Kidney glomerular epithelial cell (primary cell): ENCODE measurements at places on chromosomes 3 and 15.
A peak's percentile ranks its signal among the peaks of the same experiment; 100 is the strongest.

DNA sequence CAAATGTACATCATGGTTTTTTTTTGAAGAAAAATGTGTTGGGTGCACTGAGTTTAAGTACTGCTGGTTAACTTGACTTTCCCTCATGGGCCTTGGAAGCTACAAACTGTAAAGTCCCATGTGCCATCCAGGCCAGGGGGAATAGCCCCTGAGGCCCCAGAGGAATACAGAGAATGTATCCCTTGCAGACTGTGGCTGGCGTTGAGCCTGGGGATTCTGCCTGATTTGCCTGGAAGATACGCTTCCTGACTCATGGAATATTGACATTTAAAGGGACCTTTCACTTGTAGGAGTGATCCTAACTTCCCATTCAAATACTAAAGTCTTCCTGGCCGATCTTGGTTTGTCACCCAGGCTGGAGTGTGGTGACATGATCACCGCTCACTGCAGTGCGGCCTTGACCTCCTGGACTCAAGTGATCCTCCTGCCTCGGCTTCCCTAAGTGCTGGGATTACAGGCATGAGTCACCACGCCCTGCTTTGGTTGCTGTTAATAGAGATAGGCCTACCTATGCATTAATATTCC lies 42.0 kb downstream of the ADAMTSL3 start:
- no peak for DNase-seq

- DNase-seq = no peak
These were observed 5.5 kb upstream of the LEKR1 start for GRCh38 chr3:156820692-156821080.

DNA sequence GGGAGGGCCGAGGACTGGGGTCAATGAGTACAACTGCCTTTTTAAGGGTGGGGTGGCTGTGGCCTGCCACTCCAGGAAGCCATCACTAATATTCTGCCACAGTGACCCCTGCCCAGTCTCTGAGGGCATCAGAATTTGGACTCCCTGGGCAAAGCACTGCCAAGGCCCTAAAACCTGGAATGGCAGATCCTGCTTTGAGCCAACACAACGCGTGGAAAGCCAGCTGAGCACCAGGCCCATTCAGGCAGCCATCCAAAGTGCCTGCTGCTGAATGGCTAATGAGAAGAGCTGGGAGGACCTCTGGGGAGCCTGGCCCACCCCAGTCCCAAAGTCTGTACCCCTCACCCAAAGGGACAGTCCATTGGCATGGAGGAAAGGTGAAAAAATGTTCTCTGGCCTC lies 5.0 kb downstream of the TWF2 start:
- no peak for DNase-seq

DNA sequence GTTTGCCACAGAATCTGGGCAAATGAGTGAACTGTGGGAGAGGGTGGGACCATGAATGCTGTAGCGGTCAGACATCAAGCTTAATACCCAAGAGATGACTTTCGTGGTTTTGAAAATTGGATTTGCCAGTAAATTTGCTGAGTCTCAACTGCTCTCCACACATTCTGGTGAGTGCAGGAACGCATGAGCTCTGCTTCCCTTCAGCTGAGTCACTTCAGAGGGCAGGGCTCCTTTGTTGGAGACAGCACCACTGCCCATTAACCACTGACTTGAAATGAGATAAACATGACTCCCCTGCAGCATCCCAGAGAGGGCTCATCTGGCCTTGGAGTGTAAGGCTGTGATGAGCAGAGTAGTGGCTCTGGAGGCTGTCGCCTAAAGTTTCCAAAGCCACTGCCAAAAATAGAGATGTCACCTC lies 22.6 kb downstream of the RARRES1 start:
- DNase-seq = peak; percentile 98

DNA sequence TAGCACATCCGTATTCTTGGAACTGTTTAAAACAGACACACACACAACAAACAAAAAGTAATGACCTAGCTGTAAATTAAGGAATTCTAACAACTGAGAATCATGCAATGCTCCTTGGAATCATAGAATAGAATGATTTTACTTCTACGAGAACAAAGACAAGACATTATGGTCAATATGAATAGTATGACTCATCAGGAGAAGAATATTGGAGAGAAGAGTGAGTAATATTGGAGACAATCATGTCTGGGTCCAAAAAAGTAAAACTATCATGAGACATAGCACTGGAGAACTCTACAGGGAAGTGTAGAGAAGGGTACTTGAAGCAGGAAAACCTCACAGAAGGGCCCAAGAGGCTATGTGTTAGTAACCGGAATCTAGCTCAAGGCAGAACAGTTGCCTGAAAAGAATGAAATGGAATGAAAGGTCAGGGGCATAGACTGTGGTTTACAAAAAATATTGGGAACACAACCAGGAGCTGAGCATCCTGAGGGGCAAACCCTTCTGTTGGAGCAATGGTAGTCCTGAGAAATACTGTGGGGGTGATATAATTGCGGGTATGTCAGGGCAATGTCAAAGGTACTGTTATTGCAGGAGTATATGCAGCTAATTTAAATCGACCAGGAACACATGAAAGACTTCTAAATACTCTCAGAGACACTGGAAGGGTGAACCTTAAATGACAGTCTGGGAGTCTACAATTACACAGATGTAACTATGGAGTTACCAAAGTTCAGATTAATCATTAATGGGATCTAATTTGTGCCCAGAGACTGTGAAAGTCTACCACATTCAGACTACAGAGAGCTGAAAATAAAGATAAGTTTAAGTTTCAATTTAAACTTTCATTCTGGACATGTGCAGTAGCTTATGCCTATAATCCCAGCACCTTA lies 201.2 kb downstream of the BCHE start:
- peak; percentile 55 for DNase-seq

- no peak for DNase-seq
These were observed 33.6 kb downstream of the CD200 start for GRCh38 chr3:112366522-112366921.

DNA sequence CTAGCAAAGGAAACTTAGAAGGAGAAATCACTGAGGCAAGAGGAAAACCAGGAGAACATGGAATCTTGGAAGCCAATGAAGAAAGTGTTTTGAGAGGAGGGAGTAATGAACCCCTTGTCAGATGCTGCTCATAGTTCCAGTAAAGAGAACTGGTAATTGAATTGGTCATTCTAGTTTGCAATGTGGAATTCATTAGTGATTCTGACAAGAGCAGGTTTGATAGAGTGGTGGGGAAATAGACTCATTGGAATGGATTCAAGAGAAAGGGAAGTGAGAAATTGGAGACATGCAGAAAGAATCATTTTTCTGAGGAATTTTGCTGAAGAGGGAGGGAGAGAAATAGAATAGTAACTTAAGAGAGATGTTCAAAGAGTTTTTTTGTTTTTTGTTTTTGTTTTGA lies 21.0 kb downstream of the GLCE start:
- DNase-seq = no peak

- no peak for DNase-seq
These were observed 26.3 kb downstream of the CHST2 start for GRCh38 chr3:143145906-143146305.

DNA sequence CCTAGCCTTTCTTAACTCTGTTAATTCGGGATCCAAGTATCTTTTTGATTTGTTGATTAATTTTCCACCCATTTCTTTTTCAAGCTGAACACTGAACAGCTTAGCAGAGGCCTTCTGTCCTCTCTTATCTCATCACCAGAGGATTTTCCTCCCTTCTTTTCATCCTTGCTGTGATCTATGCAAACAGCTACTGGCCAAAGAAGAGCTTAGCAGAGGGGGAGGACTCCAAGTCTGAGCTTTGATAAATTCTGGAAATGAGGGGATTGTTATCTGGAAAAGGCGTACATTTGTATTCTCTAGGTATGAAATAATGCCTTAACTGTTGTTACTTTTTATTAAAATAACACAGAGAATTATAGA lies 13.4 kb downstream of the DZIP3 start:
- no peak for DNase-seq

DNA sequence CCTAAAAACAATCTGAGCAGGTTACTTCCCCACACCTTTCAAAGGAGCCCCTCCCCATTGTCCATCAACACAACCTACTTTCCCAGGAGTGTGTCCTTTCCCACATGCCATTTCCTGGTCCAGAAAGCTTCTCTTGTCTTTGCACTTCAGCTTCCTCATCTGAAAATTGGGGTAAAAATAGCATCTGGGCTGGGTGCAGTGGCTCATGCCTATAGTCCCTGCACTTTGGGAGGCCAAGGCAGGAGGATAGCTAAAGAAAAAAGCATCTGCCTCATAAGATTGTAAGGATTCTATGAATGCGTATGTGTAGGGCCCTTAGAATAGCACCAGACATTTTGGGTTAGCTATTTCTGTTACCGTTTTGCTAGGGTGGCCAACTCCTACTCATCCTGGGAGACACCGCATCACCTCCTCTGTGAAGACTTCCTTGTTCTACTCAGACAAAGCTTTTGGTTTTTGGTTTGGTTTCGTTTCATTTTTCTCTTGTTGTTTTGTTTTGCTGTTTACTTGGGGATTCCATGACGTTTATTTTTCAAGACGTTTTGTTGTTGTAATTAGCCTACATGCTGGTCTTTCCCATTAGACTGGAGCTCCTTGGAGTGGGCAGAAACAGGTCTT lies 224.4 kb upstream of the TLE3 start:
- no peak for DNase-seq

GRCh38 chr15:90863987-90864386 lies 4.4 kb upstream of the FURIN start:
- no peak for DNase-seq

- peak; percentile 4 for DNase-seq
These were observed 2.9 kb upstream of the C15orf39 start for GRCh38 chr15:75198560-75199356.

DNA sequence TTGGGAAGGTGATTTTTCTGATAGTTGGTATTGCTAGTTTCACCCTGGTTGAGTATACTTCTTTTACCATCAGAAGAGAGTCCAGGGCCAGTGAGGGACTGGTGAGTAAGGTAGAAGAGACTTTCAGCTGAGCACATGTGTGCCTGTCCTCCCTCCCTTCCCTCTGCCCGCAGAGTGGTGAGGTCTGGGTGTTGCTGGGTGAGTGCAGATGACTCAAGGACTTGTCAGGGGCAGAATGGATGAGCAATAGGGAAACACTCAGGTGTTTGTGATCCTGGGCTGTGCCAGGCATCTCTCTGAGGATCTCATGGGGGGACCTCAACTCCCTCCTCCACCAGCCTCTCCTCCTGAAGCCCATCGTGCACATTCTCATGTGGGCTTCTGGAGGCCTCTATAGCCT lies 76.0 kb upstream of the GSK3B start:
- DNase-seq = peak; percentile 77

- no peak for DNase-seq
These were observed 126.3 kb downstream of the APBA2 start for GRCh38 chr15:29012097-29012496.

DNA sequence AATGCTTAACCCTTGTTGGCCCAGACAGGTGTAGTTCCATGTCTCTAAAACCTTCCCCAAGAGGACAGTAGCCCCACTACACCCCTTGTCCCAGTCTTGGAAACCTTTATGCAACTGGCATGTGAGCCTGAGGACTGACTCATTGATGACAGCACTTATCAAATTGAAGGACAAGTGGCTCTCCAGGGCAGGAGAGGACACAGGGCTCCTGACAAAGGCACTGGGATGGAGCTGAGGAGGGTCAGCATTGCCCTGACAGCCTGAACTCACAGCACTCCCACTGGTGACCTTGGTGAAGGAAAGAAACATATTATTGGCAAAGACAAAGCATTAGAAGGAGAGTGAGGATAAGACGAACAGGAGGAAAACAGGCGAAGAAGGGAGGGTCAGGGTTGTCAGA lies 139.9 kb downstream of the EPHB1 start:
- DNase-seq = no peak

DNA sequence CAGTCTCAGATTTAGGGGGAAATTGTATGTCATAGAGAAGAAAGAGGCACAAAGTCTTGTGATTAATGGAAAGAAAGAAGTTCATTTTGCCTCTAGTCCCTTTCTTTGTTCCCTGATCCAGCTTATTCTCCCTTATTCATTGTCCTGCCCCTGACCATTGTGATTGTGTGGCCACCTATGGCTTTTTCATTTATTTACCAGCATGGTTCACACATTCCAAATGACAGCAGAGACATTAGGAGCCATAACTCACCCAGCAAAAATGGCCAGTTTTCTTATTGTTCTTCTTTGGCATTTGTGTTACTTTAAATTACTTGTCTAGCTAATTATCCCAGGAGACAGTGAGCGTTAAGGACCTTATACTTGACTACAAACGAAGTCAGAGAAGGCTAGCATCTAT lies 36.3 kb upstream of the SGO1 start:
- no peak for DNase-seq

DNA sequence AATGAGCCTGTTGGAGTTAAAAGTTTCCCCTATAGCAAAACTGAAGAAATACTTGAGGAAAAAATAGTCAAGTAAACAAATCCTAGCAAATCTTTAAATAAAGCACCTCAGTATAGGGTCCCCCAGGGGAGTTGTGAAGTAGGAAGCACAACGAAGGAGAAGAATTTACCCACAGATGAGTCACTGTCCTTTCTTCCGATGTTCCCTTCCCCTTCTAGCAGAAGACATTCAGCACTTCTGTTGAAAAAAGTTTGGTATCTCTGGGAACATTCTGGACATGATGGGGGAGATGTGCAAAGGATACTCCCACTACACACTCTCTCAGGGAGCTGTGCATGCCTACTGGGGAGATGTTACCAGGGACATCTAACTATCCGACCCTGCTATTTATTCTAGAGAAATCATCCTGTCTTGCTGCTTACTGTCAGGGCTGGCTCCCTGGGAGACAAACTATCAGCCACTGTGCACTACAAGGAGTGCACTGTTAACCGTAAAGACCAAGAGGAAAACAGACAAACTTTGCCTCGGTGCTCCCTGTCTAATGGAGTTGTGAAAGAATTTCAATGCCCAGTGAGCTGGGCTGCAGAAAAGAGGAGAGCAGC lies 93.8 kb downstream of the RFTN1 start:
- no peak for DNase-seq

DNA sequence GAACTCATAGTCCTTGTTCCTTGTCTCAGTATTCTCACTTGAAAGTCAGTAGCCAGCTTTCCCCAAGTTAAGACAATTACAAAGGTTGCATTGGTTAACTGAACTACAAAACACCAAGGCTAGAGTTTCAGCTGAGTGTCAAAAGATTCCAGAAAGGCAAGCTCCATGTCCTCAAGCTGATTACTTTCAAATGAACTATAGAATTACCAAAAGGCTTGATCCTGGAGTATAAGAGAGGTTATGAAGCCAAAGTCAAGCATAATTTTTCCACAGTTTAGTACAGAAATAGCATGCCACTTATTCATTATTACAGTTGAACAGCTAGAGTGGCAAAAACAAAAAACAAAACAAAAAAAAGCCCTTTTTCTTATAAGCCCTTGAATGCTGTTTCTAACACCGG lies 51.9 kb downstream of the ZBTB20 start:
- no peak for DNase-seq

- DNase-seq = no peak
These were observed 11.2 kb downstream of the SCAP start for GRCh38 chr3:47464588-47464987.

- DNase-seq = no peak
These were observed 78.2 kb upstream of the VEPH1 start for GRCh38 chr3:157581371-157581770.
